Left ventricle myocardium superior (tissue), 1 donor: ENCODE measurements at places on chromosomes 7 and 10.

DNA sequence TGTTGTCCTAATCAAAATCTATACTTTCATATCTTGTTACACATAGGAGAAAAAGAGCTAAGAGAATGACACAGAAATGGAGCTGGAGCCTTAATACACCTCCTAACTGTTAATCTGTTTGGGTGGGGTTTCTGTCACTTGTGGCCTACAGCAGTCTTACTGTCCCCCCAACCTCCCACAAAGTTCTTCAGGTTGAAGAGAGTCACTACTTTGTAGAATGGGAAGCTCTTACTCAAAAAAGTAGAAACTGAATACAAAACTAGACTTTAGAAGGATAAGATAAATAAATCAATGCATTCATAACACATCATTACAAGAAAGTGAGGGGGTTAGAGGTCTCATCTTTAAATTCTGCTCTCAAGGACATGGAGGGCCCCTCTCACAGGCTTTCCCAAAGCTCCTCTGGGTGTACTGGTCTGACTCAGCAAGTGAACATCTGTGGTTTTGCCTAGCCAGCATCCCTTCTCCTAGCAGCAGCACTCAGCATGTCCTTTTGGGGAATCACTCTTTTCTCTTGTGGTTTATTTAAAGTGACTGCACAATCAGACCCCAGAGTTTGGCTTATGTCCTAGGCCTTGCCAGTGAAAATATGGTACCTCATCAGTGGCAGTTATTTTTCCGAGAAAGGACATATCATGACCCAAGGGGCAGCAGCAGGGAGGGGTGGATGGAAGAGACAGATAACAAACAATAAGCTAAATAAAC lies 2.0 kb upstream of the BLVRA start:
- DNase-seq: no peak

- DNase-seq: no peak
These were observed 148.8 kb upstream of the NPY start for GRCh38 chr7:24135003-24135817.

DNA sequence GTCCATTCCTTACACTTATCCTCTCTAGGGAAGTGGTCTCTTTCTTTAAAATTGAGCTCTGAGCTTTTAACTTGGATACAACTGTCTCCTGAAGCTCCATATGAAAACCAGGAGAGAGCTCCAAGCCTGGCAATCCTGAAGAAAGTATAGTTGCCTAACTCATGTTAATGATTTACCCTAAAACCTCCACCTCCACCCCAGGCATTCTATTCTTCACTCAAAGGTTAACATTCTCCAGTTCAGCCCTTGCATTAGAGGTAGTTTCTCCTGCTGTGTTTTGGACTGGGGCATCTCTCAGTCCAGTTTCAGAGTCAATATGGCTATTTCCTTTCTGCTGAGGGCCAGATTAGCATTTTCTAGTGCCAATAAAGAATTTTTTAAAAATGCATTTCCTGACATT lies 195.5 kb downstream of the SLC25A13 start:
- no peak for DNase-seq

DNA sequence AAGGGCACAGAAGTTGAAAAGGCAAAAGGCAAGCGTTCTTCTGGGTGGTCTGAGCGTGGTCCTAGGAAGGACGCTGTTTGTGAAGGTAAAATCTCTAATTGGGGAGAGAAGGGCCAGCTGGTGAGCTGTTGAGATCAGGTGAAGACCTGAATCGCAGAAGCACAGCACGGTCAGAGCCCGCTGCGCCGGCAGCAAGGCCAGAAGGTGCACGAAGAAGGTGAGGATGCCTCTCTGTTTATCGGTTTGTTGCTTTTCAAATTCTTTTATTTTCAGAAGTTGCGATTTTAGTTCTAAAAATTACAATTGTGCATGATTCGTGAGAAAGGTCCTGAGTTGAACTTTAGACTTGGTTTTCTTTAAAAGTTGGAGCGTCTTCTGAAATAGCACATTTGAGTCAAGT lies 247.8 kb upstream of the FOXK1 start:
- no peak for DNase-seq

- no peak for DNase-seq
These were observed 9.9 kb upstream of the CTNNA3 start for GRCh38 chr10:67705921-67706320.

DNA sequence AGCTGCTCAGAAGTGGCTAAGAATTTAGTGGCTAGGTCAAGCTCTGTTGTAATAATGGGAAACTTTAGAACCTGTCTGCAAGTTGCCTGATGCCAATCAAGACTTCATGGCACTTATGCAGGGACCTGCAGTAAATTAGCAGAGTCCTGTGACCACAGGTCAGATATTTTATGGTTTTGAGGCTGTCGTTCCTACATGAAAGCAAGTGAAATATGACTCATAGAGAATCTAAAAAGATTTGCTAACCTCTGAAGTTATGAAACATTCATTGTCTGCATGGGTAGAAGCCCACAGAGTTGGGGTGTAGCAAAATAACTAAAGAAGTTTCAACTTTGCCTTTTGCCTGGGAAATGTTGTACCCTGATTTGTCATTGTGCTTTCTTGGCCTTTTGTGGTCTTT lies 32.3 kb downstream of the SLC39A12 start:
- DNase-seq: no peak

- DNase-seq: no peak
These were observed 16.6 kb upstream of the MGMT start for GRCh38 chr10:129450391-129450790.

DNA sequence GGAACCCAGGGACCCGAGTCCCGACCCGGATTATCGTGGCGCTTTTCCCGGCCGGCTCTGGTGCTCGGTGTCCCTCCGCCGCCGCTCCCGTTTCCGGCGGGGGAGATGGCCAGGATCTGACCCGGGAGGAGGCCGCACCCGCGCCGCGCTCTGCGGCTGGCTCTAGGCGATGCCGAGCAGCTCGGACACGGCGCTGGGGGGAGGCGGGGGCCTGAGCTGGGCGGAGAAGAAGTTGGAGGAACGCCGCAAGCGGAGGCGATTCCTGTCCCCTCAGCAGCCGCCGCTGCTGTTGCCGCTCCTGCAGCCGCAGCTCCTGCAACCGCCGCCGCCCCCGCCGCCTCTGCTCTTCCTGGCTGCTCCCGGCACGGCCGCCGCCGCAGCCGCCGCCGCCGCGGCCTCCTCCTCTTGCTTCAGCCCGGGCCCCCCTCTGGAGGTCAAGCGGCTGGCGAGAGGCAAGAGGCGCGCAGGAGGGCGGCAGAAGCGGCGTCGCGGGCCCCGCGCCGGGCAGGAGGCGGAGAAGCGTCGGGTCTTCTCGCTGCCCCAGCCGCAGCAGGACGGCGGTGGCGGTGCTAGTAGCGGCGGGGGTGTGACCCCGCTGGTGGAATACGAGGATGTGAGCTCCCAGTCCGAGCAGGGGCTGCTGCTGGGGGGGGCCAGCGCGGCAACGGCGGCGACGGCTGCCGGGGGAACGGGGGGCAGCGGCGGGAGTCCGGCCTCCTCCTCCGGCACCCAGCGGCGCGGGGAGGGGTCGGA lies 593 bp downstream of the CDK13 start:
- DNase-seq: peak; percentile 76

DNA sequence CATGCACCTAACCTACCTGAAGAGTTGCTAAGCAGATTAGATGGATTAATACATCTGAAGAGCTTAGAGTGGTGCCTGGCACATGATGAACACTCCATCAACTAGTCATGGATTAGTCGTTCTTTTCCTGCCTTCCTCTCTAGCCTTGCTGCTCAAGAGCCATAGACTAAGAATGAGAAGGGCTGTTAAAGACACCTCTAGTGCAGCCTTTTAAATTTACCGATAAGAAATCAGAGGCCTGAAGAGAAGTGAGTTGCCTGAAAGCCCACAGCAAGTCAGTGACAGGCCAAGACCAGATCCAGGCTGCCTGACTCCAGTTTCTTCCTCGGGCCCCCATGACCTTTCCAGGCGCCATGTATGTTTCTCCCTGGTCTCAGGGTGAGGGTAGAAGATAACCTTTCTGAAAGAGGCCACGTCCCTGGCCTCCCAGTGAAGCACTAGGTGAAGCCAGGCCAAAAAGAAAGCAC lies 6.5 kb downstream of the TSPAN15 start:
- no peak for DNase-seq

- DNase-seq: no peak
These were observed 58.7 kb downstream of the CYP51A1 start for GRCh38 chr7:92075455-92076158.

- DNase-seq: no peak
These were observed 54.5 kb downstream of the CUL1 start for GRCh38 chr7:148753224-148753623.

DNA sequence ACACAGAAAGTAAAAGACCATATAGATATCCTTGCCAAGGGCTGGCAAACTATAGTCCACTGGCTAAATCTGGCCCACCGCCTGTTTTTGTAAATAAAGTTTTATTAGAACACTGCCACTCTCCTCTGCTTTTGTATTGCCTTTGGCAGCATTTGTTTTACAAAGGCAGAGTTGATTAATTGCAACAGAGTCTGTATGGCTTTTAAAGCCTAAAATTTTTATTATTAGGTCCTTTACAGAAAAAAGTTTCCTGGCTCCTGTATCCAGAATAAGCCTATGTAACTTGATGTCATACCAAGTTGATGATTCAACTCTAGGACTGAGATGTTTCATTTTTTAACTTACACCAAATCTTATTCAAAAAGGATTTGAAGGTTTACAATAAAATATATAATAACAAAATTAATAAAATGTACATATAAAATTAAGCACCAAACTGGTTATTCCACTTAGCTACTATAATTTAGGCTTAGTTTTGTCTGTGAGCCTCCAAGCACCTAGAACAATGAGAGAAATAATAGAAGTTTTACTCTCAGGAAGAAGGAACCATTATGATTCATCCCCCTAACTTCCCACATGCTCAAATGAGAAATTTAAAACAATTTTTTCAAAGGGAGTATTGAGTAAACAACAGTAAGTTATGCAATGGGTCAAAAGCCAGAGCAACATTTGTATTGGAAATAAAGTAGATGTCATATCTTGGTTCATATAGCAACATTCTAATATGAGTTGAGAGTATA lies 31.9 kb downstream of the CPED1 start:
- no peak for DNase-seq

- DNase-seq: no peak
These were observed 2.4 kb upstream of the PAX2 start for GRCh38 chr10:100742936-100743335.

- no peak for DNase-seq
These were observed 96.9 kb downstream of the NT5C2 start for GRCh38 chr10:103096130-103096529.

DNA sequence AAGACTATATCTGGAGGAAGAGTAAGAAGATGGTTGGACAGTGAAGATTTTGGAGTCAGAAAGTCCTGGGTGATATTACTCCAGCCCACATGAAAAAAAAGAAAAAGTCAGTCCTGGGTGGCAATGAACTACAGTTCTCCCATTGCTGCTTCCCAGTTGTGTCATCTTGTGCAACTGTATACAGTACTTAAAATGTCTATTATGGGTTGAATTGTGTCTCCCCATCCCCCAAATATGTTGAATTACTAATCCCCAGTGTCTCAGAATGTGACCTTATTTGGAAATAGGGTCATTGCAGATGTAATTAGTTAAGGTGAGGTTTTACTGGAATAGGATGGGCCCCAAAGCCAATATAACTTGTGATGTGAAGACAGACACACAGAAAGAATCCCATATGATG lies 15.6 kb downstream of the SEC23IP start:
- no peak for DNase-seq

DNA sequence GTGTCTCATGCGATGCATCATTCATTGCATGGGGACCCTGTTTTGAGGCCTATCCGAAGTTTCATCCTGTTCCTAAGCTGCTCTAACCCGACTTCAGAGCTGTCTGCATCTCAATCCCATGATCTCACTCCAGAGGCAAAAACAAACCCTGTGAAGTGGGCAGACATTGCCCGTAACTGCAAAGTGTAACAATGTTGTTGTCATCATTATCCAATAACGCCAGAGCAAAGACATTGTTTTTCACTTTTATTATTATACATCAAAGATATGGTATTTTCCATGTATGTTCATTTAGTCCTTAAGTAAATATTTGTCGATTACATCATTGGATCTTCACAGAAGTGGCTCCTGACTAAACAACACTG lies 246.7 kb downstream of the KLF6 start:
- DNase-seq: no peak

DNA sequence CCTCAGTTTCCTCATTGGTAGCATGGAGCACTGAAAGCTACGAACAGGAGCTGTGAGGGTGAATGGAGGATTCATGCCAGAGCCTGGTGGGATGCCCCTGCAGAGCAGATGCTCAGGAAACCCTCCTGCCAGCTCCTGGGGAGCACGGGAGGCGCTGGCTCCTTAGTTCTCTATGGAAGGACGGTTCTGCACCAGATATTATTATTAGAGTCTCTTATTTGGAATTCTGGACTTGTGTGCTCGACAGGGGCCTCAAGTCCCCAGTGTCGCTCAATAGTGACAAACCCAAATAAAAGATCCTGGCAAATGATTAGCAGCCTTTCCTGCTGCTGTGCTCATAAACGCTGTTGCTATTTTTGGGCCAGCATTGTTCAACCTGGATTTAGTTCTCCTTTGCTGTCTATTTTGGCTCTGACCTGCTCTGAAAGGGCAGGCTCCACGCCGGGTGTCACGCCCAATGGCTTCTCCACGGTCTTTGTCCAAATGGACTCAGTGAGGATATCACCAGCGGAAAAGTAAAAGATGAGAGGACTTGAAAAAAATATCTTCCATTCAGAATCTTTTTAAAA lies 23.0 kb upstream of the KLF6 start:
- DNase-seq: peak; percentile 65

DNA sequence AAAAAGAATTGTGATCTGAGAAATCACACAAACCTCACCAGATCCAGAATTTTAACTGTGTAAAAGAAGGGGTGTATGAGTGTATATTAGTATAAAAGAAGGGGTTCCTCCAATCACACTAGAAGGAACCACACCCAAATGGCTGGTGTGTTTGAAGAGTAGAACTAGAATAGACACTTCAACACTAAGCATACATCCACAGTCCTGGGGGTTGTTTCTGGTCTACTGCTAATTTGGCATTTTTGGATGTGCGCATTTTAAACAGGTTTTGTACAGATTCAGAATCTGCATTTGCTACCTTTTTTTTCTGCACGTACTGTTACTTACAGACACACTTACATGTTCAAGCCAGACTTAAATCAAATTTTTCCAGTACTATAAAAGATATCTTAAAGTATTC lies 64.6 kb downstream of the PDE1C start:
- no peak for DNase-seq

- DNase-seq: no peak
These were observed 11.9 kb upstream of the OR6V1 start for GRCh38 chr7:143040209-143040715.

DNA sequence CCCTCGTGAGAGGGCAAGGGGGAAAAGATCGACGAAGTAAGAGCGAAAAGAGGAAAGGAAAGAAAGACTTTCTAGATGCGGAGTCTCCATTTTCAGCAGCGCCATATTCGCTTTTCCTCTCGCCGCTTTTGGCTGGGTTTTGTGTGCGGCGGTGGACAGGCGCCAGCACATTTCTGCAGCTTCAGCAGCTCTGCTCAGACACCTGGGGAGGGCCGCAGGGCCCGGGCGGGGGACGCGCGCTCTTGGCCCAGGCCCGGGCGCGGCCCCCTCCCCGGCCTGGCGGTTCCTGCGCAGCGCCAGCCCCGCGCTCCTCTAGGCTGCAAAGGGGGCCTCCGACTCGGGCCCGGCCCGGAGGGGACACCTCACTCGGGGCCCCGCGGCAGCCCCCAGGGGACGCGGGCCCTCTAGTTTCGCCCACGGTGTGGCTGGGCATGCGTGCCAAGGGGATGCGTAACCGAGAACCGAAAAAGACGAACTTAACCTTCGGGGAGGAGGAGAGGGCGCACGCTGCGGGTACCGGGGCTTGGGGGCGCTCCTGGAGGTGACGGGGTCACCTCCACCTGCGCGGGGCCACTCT lies 34.5 kb upstream of the EBLN1 start:
- DNase-seq: peak; percentile 81

- DNase-seq: no peak
These were observed 108.3 kb downstream of the GLI3 start for GRCh38 chr7:42128703-42129102.
